ENCODE measurements at places on chromosomes 12 and 14.

DNA sequence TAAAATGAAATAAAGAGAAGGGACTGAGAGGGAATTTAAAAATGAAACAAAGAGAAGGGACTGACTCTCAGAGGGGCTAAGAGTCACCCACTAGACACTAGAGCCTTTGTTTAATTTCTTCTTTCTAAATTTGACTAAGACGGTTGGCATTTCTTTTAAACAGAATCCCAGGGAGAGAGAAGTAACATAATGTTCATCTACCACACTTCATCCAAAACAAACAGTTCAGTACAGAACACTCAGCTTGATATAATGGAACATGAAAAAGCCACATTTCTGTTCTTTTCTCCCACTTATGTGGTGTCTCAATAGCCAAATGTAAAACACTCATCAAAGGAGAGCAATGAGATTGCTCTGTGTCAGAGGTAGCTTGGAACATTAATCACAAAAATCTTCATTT lies 10.1 kb upstream of the NT5DC3 start:
- DNase-seq: no peak

DNA sequence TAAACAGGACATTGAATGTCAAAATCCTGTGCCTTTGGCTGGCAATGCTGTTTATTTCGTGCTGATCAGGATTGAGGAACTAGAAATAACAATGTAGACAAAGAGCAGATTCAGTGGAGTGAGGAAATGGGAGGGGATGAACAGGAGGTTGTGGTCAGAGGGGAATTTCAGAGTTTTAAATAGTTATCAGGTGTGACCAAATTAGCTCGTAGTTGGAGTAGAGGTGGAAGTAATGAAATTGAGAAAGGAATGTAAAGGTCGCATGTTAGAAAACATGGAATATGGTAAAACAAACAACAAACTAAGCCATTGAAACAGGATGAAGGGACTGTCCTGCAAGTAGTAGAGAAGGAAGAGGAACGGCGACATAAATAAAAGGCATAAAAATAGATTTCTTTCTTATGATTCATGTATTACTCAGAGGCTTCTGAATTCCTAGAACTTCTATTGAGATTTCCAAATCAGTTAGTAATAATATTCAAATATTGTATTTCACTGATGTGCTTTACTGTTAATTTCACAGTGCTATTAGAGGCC lies 9.5 kb upstream of the SAV1 start:
- no peak for DNase-seq

- DNase-seq: no peak
These were observed 13.4 kb downstream of the GABARAPL1 start for GRCh38 chr12:10226086-10226485.

GRCh38 chr12:56941299-56942017 lies 7.2 kb upstream of the SDR9C7 start:
- no peak for DNase-seq

DNA sequence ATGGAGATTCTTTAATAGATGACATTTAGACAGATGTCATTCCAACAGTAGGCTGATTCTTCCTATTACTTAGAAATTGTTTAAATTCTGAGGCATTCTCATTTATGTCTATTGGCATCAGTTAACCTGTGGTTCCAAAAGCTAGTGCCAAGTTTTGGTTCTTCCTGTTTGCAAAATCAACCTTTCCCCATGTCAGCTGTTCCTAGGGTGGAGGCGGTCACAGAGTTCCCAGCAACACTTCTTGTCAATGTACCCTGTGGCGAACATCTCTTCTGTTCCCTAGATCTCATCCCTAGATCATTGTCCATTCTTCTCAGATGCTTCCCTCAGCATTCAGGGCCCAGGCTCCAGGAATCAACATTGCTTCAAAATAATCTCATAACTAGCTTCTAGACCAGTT lies 140.9 kb downstream of the PHLDA1 start:
- DNase-seq: no peak

DNA sequence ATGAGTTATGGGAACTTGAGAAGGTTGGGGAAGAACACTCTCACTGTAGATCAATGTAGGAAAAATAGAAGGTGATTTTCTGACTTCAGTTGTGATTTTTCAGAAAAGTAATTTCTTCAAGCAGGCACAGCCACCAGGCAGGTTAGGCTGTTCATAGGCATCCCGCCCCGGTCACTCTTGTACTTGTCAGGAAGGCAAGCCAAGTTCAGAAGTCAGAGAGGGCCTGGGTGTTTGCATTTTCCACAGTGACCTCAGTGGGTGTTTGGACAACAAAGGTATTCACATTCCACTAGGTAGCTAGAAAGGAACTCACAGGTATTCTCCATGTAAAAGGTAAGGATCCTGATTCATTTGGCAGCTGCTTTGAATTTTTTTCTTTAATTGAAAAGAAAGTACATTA lies 3.0 kb upstream of the FAM234B start:
- DNase-seq: no peak

- DNase-seq: no peak
These were observed 3.4 kb upstream of the DYRK2 start for GRCh38 chr12:67645126-67645525.

DNA sequence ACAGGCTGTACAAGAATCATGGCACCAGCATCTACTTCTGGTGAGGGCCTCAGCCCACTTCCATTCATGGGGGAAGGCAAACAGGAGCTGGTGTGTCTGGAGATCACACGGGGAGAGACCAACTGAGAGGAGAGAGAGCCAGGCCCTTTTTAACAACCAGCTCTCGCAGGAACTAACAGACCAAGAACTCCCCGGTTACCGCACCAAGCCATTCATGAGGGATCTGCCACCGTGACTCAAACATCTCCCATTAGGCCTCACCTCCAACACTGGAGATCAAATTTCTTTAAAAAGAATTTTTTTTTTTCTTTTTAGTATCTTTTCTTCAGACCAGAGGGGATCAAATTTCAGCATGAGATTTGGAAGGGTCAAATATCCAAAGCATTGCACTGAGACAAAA lies 16.7 kb upstream of the AQP2 start:
- no peak for DNase-seq

- no peak for DNase-seq
These were observed 580.9 kb downstream of the DIO2 start for GRCh38 chr14:79630288-79630960.

GRCh38 chr14:49957089-49957852 lies 64.4 kb downstream of the ARF6 start:
- no peak for DNase-seq

DNA sequence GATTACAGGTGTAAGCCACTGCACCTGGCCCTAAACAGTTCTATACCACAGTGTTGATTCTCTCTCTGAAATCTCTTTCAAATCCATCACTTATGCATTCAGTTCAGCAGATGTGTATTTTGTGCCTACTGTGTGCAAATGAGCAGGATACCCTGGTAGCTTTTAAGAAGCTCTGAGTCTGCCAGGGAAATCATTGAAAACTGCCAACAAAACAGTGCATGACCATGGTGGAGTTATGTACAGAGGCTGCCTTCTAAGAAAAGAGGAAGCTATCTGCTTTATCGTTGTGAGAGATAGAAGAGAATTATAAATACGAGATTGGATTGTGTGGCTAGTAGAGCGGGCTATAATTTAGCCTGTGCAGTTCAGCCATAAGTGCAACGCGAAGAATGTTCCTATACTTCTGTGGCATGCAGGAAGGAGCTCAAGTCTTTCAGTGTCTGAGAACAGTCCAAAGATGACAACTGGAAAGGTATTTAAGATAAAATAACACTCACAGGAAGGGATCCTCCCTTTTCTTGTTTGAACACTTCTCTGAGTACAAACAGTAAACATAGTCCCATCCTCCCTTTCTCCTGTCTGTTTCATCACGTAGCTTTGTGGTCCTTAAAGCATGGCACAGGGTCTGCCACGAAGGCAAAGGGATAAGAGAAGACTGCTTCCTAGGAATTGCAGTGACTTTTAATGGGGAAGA lies 4.3 kb downstream of the DIP2B start:
- no peak for DNase-seq

GRCh38 chr12:122067966-122068365 lies 10.6 kb upstream of the MLXIP start:
- DNase-seq: no peak

DNA sequence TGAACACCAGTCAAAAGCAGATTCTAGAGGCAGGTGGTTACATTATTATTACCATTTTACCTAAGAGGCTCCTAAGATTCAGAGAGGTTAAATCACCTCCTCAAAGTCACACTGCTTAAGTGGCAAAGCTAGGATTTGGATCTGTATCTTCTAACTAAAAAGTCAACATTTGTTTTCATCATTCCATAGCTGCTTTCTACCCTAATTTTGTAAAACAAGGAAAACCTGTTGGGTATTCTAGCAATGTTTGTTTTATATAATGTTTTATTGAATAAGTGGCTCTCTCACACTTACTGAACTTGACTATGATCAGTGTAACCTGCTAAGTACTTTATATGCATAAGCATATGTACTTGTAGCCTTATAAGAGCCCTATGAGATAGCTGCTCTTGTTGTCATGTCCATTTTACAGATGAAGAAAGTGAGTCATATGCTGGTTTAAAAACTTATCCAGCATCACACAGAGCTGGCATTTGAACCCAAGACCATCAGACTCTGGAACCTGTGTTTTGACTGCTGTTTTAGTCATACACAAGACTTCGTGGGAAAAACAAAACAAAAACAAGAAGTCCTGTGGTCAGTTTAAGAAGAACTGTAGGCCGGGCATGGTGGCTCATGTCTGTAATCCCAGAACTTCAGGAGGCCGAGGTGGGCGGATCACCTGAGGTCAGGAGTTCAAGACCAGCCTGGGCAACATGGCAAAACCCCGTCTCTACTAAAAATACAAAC lies 31.7 kb upstream of the EVL start:
- no peak for DNase-seq

GRCh38 chr12:84186433-84186832 lies 726.2 kb downstream of the SLC6A15 start:
- DNase-seq: no peak

DNA sequence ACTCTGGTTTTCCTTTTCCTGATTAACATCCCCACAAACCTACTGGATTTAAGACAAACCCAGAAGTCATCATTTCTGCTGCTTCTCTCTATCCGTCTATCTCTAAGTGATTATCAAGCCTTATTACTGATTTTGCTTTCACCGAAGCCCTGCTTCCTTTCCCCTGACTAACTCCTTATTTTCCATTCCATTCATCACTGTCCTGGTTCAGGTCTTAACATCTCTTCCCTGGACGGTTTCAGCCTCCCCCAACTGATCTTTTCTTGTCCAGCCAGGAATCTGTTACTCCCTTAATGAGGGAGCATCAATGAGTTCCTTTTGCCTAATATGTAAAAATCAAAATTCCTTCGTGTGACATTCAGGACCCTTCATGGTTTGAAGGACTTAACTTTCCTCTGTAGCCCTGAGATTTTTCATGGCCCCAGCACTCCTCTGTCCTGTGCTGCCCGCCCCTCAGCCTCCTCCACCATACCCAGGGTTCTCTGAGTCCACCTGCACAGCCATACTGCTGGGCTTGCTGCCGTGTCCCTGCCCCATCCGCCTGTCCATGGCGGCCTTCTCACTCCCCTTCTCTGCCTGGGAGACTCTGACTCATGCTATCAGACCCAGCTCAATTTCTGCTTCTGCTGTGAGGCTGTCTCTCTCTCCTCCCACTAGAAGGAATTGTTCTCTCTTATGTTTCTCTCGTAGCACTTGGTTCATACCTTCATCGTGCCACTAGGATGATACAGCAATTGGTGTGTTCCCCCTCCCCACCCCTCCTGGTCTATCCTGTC lies 167.8 kb upstream of the HIF1A start:
- no peak for DNase-seq

GRCh38 chr12:27551172-27551840 lies 27.3 kb downstream of the PPFIBP1 start:
- DNase-seq: no peak

DNA sequence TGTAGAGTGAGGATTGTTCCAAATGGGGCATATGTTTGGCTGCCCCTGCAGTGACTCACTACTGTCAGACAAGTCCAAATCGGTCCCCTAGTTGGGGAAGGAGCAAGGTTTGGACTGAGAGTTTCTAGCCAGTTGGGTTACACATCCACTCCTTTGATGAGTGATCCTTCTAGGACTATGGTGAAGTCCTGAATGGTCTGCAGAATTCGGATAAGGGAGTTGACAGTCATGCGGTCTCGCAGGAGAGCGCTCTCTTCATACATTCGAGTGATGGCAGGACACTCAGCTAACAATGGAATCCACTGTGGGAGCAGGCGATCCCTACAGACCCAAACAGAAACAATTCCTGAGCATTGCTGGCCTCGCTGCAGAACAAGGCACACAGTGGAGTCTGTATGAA lies 61.5 kb upstream of the SINHCAF start:
- no peak for DNase-seq

- no peak for DNase-seq
These were observed 42.9 kb upstream of the PPM1H start for GRCh38 chr12:62977883-62978282.

DNA sequence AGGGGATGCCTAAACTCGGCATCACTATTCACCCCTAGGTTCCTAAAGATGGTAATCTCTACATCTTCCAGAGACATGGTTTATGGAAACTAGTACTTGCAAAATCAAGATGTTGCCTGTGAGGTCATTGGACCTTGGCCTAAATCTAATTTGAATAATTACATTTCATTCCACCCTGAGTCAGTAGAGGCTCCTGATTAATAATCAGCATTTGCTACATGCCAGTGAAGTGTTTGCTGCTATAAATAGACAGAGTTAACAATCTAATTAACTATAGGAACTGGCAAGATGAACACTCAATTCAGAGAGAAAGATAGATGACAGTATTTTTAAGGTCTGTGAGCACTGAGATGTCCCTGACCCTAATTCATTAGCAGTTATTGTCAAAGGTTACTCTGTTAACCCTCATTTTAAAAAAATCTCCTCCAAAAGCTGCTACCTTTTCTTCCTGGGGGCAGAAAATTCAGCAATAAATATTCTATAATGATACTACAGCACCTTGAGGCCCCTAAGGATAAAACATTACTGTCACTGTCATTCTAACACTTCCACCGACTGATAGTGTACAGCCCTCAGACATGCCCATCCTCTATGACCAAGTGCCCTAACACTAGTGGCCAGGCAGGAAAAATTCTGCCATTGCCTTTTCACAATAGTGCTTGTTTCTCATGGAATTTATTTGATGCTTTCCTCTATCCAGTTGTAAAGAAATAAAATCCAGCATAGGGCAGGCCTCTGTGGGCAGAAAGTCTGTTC lies 65.7 kb upstream of the CCDC196 start:
- DNase-seq: no peak

DNA sequence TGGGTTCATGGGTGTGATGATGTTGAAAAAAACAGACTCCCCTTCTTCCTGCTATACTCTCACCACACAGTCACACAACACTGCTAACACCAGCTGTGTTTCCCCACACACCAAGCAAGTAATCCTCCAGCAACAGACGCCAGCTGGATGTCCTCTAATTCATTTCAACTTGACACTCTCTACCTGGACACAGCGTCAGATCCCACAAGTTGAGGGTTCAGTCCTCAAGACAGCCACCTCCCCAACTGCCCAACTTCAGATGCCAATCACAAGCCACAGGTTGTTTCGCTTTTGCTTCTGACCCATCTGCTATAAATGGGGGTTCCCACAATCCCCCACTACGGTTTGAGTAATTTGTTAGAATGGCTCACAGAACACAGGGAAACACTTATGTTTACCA lies 49.3 kb downstream of the TMEM30B start:
- no peak for DNase-seq
